Chondrocyte (in vitro differentiated cells): ENCODE measurements at places on chromosomes 4 and X. TPM values are rescaled to one million over a fixed set of nuclear protein-coding genes. Genes with fewer than 3 reads are reported as not detected.

POU3F4 gene
- total RNA-seq, result not detected in 3 replicates

CTAG1B gene
- not detected in 3 replicates for total RNA-seq

DNA sequence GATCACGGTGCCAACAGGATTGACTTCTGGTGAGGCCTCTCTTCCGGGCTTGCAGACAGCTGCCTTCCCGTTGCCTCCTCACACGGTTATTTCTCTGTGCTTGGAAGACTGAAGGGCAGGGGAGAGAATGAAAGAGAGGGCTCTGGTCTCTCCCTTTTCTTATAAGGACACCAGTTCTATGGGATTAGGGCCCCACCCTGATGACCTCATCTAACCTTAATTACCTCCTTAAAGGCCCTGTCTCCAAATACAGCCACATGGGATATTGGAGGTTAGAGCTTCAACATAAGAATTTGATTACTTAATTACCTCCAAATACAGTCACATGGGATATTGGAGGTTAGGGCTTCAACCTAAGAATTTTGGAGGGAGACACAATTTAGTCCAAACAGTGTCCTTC, 46.5 kb downstream of the EVC start:
- DNase-seq, result no peak
- no peak overlapping the region for H3K27ac ChIP-seq
- no peak overlapping the region for H3K4me3 ChIP-seq
- H3K4me1 ChIP-seq, result peaks cover 35% of the 10 kb centered on the region

DNA sequence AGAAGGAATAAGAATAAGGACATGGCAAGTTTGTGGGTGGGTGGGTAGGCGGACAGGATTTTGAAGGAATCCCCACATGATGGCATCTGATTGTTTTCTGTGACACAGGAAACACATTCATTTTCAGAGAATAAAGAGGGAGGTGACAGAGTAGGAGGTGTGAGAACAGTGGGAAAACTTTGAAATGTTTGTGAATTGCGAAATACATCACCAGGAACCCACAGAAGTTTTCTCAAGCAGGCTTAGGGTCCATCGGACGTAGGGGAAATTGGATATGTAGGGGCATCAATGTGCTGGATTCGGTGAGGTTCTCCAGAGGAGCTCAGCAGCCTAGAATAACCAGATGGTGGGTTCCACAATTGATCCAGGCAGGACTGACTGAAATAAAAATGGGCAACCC, 171.6 kb downstream of the GLRA2 start:
- no peak overlapping the region for H3K4me3 ChIP-seq
- H3K27me3 ChIP-seq, result no peaks in the 10 kb centered on the region
- no peaks in the 10 kb centered on the region for H3K36me3 ChIP-seq
- no peaks in the 10 kb centered on the region for H3K4me1 ChIP-seq

- no peak overlapping the region for H3K27ac ChIP-seq
- no peaks in the 10 kb centered on the region for H3K4me1 ChIP-seq
- peaks cover 2% of the 10 kb centered on the region for H3K27me3 ChIP-seq
- no peak for DNase-seq
Observed at GRCh38 chr4:24219209-24219608, 329.4 kb upstream of the PPARGC1A start.

- peaks cover 7% of the 10 kb centered on the region for H3K27me3 ChIP-seq
- no peaks in the 10 kb centered on the region for H3K36me3 ChIP-seq
- H3K4me1 ChIP-seq, result no peaks in the 10 kb centered on the region
- DNase-seq, result no peak
- H3K4me3 ChIP-seq, result no peak overlapping the region
- no peak overlapping the region for H3K27ac ChIP-seq
Observed at GRCh38 chr4:148812101-148812500, 369.9 kb upstream of the NR3C2 start.

GRCh38 chrX:31061091-31061490, 10.8 kb downstream of the FTHL17 start:
- DNase-seq, result no peak
- no peak overlapping the region for H3K27ac ChIP-seq
- no peaks in the 10 kb centered on the region for H3K4me1 ChIP-seq
